Stimulated activated CD4-positive, alpha-beta T cell treated with anti-CD3 and anti-CD28 coated beads, TNF-alpha, amount 100 ng/mL, for 1 hour (primary cell): ENCODE measurements at places on chromosomes 2 and 18.

- DNase-seq, result no peak
Measured at GRCh38 chr2:86520153-86520552, 43.1 kb downstream of the CHMP3 start.

GRCh38 chr2:223890721-223891120 is 53.3 kb upstream of the AP1S3 start:
- no peak for DNase-seq

DNA sequence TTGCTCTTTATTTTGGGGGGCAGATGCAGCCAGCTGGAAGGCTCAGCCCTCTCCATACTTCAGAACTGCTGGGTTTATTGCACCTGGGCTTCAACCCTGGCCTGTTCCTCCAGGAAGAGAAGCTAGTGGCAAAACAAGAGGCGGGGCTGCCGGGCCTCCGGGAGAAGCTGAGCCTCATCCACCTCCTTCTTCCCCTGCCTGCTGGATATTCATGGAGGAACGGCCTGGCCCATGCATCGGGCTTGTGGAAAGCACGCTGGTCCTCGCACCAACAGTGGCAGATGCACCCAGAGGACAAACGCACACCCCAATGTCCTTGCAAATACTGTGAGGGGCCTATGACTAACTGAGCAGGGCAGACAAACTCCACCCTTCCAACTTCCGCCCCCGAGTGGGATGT is 30.6 kb downstream of the FAM178B start:
- no peak for DNase-seq

DNA sequence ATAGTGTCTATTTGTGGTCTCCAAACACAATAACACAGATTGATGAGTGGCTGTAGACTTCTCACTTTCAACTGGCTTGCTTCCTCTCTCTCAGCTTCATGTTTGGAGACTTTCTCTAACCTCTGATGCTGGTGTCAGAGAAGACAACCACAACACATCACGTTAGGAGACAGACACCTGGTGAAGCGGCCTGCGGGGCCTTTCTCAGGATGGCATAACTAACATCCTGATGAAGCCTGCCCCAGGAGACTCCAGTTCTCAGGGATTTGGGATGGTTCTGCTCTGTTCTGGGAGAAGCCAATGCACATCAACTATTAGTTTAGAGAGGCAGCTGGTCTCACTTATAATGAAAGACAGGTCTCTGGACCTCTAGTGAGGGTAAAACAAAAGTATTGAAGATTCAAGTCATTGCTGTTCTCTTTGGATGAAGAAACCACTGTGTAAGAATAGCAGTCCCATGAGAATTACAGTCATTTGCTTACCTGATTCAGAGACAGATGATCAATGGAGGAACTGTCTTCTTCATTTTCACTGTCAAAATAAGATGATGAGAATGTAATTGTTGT is 2.0 kb downstream of the IL1A start:
- DNase-seq, result no peak

- DNase-seq, result no peak
Measured at GRCh38 chr2:1450915-1451314, 37.7 kb downstream of the TPO start.

GRCh38 chr2:237909801-237910475 is 50.5 kb downstream of the RAMP1 start:
- no peak for DNase-seq
